ENCODE measurements at places on chromosomes 7 and 10. TPM values are rescaled to one million over a fixed set of nuclear protein-coding genes. Genes with fewer than 3 reads are reported as not detected.

Gene CHAT
- not detected for total RNA-seq

Gene MMD2
- not detected for total RNA-seq

Gene MBLAC1
- total RNA-seq: 4.7 TPM

Gene CLDN15
- total RNA-seq: 2.5 TPM

Gene GIMAP5
- not detected for total RNA-seq

Gene CDK1
- 0.94 TPM for total RNA-seq

Gene FKBP6
- not detected for total RNA-seq

Gene ZNF736
- 8.8 TPM for total RNA-seq

Gene ZNF32
- 54.1 TPM for total RNA-seq

Gene MOGAT3
- total RNA-seq: not detected

Gene MYH16
- total RNA-seq: not detected

Gene DDX50
- 62.6 TPM for total RNA-seq

Data from bronchial smooth muscle cell (primary cell).